ENCODE measurements at places on chromosomes 6 and 20.

DNA sequence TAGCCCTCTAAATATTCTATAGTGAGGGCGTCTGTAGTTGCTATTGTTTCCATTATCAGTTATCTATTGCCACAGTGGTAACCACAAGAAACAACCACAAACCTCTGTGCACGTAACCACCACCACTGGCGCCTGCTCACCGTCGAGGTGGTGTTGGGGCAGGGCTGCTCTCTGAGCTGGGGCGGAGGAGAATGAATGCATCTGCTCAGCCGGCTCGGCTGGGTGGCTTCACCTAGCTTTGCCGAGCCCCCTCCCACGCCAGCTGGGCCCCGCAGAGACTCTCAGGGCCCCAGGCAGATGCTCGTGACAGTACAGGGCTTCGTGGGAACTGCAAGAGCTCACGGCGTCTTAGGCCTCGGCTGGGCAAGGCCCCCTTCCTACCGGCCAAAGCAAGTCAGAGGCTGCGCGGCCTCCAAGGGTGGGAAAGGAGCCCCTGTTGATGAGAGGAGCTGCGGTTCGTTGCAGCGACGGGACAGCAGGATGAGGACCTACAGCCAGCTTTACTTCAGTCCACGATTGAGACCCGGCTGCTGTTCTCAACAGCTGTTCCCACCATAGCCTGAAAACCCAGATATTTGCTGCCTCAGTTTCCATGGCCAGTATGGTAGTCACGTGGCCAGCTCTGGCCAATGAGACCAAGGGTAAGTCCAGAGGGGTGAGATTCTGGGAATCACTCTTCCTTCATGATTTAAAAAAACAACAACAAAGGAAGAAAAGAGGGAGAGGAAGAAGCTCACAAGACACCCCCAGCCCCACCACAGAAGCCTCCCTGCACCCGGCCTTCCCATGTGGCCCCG lies 120.2 kb upstream of the AFDN start:
- peak; percentile 76 for ATAC-seq

DNA sequence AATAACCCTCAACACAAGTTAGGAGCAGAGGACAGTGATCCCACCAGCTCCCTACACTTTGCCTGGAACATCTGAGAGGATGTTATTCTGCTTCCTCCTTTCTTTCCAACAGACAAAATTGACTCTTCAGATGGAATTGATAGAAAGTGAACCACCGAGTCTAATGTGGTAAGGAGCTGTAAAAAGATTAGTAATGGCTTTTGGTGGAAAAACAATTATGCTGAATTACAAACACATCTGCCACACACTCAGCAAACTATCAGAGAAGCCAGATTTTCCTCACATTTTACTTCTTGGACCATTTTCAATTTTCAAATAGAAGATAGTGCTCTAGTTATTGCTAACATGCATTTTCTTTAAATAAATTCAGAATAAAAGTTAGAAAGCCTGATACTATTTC lies 171.8 kb upstream of the COL21A1 start:
- no peak for ATAC-seq

DNA sequence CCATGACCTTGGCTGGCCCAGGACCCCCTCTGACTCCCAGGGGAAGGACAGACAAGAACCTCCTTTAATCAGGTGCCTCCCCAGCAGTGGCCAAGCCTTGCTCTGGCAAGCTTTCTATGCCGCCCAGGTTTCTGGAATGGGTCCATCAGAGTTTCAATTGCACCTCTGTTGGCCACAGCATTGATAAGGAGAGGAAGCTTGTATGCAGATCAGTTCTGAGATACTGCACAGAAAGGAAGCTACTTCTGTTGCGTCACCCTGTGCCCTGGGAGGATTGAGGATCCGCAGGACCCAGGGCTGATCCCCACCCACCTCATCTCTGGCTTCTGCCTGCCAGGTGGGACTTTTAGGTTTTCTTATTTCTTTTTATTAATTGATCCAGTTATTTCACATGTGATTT lies 167.2 kb downstream of the TFAP2C start:
- no peak for ATAC-seq

DNA sequence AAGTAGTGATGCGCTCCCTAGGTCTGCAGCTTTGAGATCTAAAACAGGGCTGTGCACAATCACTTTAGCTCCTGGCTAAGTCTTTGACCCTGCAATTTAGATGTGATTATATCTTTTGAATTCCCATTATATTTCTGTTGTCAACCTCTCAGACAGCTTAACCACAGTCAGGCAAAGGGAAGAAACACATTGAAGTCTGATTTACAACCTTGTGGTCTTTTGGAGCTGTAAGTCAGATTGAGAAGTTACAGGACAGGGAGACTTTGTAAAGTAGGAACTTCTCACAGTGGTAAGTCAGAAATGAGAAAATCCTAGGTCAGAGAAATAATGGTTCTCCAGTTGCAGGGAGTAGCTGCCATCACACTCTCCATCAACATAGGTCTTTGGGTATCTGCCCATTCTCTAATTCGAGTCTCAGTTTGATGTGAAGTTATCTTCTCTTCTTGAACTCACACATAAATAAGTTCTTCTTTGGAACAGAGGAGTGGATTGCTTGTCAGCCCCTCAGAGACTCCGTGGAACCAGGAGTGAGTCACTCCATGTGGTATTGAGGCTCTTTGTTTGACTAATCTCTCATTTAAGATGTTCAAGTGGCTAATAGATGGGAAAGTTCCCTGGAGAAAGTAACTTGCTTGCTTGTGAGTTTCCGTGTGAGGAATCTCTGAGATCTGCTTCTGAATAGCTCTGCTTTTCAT lies 35.0 kb upstream of the SGK1 start:
- no peak for ATAC-seq

- ATAC-seq = no peak
Observed at GRCh38 chr6:22001396-22002027, 295.3 kb downstream of the PRL start.

GRCh38 chr6:131456565-131456964 lies 116.5 kb upstream of the ARG1 start:
- no peak for ATAC-seq

DNA sequence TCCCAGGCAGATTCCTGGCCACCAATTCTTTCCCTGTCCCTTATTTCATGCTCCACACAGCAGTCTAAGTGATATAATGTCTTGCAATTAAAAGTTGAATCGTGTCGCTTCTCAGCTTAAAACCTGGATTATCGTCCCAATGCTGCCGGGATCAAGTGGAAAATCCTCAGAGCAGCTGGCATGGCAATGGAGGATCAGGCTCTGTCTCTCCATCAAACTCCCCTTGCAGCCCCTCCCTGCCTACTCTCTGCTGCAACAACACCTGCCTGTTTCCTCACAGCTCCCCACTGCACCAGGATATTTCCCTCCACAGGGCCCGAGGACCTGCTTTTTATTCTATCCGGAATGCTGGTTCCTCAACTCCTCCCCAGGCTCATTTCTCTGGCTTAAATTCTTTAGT lies 277.1 kb downstream of the SYNE1 start:
- ATAC-seq = no peak

- no peak for ATAC-seq
Observed at GRCh38 chr6:125808060-125808459, 17.3 kb downstream of the NCOA7 start.

DNA sequence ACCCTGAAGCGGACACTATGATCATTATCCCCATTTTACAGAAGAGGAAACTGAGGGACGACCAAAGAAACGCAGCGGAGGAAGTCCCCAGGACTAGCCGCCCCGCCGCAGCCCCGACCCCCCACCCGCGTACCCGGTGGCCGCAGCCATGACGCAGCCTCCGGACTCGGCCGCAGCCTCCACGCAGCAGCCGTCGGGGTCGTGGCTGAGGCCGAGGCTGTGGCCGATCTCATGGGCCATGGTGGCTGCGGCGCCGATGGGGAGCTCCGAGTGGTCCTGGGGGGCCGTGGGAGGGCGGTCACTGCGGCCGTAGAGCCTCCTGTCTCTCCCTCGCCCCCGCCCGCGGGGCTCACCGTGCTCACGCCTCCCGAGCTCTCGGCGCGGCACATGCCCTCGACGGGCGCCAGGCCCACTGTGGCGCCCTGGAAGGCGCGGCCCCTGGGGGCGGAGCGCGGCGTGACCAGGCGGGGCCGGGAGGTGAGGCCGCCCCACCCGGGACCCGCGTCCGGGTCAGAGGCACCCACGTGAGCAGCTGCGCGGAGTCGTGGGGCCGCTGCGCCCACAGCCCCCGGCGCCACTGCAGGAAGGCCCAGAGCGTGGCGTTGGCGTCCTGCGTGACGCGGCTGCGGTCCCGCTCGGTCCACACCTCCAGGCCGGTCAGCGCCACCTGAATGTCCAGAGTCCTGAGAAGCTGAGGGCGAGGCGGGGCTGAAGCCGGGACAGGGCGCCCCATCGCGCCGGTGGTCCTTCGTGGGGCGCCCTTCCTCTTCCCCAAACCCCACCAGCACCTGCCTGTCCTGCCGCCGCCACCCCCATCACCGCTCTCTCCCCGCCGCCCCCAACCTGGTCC lies 8.4 kb downstream of the ADAM33 start:
- no peak for ATAC-seq

DNA sequence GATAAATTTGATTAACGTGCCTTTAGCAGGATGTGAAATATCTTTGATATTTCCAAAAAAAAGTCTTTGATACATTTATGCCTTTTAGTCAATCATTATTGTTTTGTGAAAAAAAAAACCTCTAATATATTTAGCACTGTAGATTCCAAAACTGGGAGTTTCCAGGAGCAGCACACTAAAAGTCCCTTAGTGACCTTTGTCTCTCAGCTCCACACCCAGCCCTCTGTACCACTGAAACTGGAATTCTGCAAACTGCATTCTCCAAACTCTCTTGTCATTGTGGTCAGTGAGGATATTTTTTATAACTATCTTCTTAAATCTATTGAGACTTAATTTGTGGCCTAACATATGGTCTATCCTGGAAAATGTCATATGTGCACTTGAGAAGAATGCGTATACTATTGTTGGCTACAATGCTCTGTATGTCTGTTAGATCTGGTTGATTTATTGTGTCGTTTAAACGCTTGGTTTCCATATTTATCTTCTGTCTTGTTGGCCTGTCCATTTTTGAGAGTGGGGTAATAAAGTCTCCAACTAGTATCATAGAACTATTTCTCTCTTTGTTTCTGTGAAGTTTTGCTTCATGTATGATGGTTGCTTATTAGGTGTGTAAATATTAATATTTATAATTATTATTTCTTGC lies 73.2 kb upstream of the CNKSR3 start:
- ATAC-seq = no peak

DNA sequence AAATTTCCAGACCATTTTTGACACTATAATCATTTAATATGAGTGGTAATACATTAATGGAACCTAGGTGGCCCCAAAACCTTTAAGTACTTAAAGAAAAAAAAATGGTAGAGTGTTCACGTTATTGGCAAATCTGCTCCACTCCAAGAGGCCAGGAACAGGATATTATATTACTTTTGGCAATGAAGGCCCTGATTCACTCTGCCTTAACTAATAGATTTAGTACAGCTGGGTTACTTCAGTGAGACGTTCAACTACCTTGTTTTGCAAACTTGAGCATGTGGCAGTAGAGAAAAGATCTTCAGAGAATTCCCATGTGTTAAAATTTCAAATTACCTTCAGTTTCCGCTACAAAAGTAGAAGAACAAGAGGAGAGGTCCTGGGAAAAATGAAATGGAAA lies 12.8 kb downstream of the ADNP start:
- ATAC-seq = no peak

DNA sequence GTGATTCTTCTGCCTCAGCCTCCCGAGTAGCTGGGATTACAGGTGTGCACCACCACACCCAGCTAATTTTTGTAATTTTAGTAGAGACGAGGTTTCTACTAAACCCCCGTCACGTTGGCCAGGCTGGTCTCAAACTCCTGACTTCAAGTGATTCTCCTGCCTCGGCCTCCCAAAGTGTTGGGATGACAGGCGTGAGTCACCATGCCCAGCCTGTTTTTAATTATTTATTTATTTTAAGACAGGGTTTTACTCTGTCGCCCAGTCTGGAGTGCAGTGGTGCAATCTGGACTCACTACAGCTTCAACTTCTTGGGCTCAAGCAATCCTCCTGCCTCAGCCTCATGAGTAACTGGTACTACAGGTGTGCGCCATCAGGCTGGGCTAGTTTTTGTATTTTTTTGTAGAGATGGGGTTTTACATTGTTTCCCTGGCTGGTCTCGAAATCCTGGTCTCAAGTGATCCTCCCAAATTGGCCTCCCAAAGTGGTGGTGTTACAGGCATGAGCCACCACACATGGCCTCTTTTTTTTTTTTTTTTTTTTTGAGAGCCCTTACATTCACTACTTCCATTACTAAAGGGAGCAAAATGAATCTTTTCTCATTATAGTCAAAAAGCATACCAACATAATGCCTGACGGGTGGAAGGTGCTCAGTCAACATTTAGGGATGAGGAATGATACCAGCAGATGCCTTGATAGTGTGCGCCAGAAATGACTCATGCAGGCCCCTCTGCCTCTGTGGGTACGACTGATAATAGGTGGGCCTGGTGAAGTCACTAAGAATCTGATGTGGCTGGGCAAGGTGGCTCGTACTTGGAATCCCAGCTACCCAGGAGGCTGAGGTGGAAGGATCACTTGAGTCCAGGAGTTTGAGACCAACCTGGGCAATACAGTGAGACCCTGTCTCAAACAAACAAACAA lies 17.8 kb upstream of the RALGAPB start:
- no peak for ATAC-seq

- ATAC-seq = no peak
Observed at GRCh38 chr6:12476484-12476883, 186.3 kb downstream of the EDN1 start.

- peak; percentile 91 for ATAC-seq
Observed at GRCh38 chr20:32062776-32063170, 10.7 kb downstream of the HCK start.

DNA sequence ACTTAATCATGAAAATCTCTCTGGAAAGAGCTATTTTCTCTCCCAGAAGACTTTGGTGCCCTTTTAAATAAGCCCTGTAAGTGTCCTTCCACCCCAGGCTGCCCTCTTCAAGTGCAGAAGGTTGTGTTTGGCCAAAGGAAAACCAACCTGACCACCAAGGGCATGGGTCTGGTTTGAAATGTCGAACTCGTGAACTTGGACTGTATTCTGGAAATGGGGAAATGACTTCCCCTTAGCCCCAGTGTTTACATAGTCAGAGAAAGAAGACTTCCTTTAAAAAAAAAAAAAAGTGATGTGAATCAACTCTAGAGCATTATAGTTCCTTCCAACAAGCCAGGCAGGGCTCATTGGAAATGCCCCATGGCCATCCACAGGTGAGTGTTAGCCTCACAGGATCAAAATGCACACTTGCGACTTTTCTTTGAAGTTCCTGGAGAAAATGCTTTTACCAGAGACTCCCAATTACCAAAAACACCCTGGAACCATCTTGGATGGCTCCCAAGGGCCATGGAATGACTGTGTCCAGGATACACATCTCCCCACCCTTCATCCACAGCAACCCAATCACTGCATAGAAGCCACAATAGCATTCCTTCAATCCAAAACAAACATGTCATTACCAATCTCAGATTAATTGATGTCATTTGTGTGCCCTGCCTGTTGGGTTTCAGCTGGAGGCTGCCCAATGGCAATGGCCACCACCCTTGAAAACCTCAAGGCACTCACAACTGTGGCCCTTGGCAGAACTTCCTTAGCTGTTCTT lies 133.8 kb downstream of the CLIC5 start:
- ATAC-seq = no peak

- ATAC-seq = no peak
Observed at GRCh38 chr6:875012-875411, 182.1 kb upstream of the EXOC2 start.

- ATAC-seq = no peak
Observed at GRCh38 chr20:61682996-61683681, 382.5 kb downstream of the TAF4 start.

- ATAC-seq = no peak
Observed at GRCh38 chr6:42197555-42198362, 3.0 kb upstream of the GUCA1B start.

GRCh38 chr6:87257565-87257964 lies 64.8 kb upstream of the SMIM8 start:
- ATAC-seq = no peak
